ENCODE measurements at places on chromosomes 16 and 17. TPM values are rescaled to one million over a fixed set of nuclear protein-coding genes. Genes with fewer than 3 reads are reported as not detected.

RPRML gene
- not detected for total RNA-seq

TBX4 gene
- total RNA-seq: not detected

ACSM3 gene
- total RNA-seq: not detected

CMTM2 gene
- total RNA-seq: not detected

GRCh38 chr17:55420067-55420775, 1.4 kb downstream of the MMD start:
- H3K36me3 ChIP-seq: no peaks in the 10 kb centered on the region
- peak overlapping the region; percentile 100 for H3K4me3 ChIP-seq
- peak overlapping the region; percentile 71 for H3K27ac ChIP-seq
- no peaks in the 10 kb centered on the region for H3K27me3 ChIP-seq
- DNase-seq: no peak

DNA sequence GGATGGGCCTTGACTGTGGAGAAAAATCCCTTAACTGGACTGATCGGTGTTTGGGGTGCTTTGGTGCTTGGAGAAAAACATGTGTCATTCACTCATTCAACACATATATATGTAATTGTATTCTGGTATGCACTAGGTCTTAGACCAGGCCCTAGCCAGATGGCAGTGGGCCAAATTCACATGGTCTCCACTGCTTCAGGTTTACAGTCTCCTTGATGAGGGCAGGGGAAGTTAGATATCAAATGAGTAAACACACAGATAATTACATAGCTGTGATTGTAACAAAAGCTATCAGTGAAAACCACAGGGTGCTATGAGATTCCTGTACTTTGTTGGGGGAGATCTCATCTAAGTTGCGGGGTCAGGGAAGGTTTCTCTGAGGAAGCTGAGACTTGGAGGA, 78.8 kb downstream of the WWP2 start:
- no peaks in the 10 kb centered on the region for H3K27me3 ChIP-seq
- peak overlapping the region; percentile 78 for H3K27ac ChIP-seq

SULT1A4 gene
- 20.9 TPM for total RNA-seq

WSB1 gene
- total RNA-seq: 176 TPM

DNA sequence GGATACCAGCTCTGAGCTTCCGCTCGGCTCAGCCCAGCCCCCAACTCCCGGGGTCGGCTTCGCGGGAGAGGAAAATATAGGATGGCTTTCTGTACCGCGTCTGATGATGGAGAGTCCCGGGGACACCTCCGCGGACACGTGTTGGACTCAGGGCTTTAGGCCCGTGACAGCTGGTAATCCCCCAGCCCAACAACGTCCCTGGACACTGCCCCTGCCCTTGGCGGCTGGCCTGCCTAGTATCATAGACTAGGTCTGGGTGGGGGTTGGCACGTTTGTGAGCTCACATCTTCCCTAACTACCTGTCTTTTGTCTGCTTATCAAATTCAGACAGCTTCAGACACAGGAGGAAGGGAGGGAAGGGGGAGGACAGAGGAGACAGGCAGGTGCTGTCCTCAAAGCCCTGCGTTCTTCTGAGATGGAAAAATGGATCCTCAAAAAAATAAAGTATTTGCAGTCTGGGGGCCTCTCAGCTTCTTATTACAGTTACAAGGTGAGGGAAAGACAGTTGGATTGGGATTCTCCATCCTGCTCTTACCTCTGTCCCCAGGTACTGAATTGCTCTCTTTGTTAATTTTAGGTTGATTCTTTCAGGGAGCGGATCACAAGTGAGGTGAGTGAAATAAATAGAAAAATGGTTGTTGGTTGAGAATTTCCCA, 698 bp downstream of the PSME3 start:
- peak overlapping the region; percentile 88 for H3K4me3 ChIP-seq
- H3K36me3 ChIP-seq: peaks cover 34% of the 10 kb centered on the region
- peak overlapping the region; percentile 88 for H3K27ac ChIP-seq
- peaks cover 6% of the 10 kb centered on the region for H3K4me1 ChIP-seq
- no peak for DNase-seq

DNA sequence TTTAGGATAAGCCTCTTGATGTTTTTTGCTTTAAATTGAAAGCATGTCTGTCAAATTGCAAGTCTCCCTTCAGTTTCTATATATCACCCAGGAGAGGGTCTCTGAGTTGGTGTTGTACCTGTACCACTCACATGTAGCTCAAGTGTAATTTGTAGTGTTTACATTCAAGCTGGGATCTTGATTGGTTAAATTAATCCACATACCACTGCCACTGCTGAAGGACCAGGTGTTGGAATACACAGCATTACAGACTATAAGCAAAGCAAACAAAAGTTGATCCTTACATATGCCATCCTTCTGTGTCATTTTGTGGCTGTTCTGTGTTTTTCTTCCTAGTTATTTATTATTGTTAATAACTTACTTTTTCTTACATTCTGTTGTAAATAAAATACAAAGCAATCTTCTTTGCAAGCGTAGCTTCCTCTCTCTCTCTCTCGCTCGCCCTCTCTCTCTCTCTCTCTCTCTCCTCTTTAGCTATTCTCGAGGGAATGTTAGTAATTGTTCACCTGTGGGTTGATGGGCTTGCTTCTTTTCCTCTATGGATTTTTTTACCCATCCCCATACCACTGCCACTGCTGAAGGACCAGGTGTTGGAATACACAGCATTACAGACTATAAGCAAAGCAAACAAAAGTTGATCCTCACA, 20.8 kb upstream of the NOL11 start:
- H3K4me3 ChIP-seq: no peak overlapping the region
- H3K4me1 ChIP-seq: no peaks in the 10 kb centered on the region
- no peaks in the 10 kb centered on the region for H3K27me3 ChIP-seq
- no peak for DNase-seq
- H3K36me3 ChIP-seq: no peaks in the 10 kb centered on the region

CMTM1 gene
- not detected for total RNA-seq

DNA sequence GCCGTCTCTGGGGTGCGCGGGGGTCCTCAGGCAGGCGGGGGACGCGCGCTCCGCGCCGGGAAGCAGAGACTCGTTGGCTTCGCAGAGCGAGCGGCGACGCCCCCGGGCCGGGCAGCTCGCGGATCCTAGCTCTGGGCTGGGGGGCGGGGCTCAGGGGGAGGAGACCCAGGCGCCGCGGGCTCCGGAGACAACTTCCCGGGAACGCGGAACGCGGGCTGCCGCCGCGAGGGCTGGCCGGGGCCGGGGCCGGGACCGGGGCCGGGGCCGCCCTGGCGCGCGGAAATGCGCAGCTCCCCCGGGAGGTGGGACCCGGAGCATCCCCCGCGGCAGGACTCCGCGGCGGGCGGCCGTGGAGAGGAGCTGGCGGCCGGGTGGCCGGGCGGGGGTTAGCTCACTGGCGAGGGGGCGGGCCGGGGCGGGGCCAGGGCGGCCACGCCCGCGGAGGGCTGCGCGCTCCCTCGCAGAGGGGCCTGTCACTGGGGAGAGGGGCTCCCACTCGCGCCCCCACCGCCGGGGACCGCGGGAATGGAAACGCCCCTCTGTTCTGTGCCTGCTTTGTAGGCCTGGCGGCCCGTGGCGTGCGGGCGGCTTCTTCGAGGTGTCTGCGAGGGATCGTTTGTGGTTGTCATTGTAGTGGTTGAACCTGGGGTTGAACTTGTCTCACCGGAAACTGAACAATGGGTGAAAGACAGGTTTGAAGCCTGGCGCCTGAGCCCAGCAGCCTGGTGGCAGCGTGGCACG, at the start of gene GAS7:
Gene GAS7, minus strand, starts transcription at position 98 of the 741 bp plus-strand sequence.
- H3K36me3 ChIP-seq: no peaks in the 10 kb centered on the region
- DNase-seq: no peak
- H3K27me3 ChIP-seq: peaks cover 4% of the 10 kb centered on the region
- H3K4me3 ChIP-seq: peak within 1 kb of the TSS; percentile 76

- no peak overlapping the region for H3K27ac ChIP-seq
- DNase-seq: no peak
- H3K36me3 ChIP-seq: no peaks in the 10 kb centered on the region
- H3K4me1 ChIP-seq: no peaks in the 10 kb centered on the region
- no peaks in the 10 kb centered on the region for H3K27me3 ChIP-seq
- no peak overlapping the region for H3K4me3 ChIP-seq
Observed at GRCh38 chr16:13401641-13402040, 500.2 kb downstream of the SHISA9 start.

GRCh38 chr16:3458852-3459361, 15.4 kb downstream of the NAA60 start:
- peaks cover 17% of the 10 kb centered on the region for H3K4me1 ChIP-seq
- H3K4me3 ChIP-seq: peak overlapping the region; percentile 72
- no peaks in the 10 kb centered on the region for H3K27me3 ChIP-seq
- no peaks in the 10 kb centered on the region for H3K36me3 ChIP-seq
- peak; percentile 40 for DNase-seq

DNA sequence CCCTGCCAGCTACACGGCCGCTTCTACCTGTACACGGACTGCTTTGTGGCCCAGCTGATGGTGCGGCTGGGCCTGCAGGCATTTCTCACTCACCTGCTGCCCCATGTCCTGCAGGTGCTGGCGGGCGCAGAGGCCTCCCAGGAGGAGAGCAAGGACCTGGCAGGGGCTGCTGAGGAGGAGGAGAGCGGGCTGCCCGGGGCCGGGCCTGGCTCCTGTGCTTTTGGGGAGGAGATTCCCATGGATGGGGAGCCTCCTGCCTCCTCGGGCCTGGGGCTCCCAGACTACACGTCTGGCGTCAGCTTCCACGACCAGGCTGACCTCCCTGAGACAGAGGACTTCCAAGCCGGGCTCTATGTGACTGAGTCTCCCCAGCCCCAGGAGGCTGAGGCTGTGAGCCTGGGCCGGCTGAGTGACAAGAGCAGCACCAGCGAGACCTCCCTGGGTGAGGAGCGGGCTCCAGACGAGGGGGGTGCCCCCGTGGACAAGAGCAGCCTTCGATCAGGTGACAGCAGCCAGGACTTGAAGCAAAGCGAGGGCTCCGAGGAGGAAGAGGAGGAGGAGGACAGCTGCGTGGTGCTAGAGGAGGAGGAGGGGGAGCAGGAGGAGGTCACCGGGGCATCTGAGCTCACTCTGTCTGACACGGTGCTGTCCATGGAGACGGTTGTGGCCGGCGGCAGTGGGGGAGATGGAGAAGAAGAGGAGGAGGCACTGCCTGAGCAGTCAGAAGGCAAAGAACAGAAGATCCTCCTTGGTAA, 3.5 kb downstream of the WDR81 start:
- peaks cover 8% of the 10 kb centered on the region for H3K4me1 ChIP-seq
- DNase-seq: no peak
- peaks cover 45% of the 10 kb centered on the region for H3K36me3 ChIP-seq
- H3K27ac ChIP-seq: no peak overlapping the region

GRCh38 chr16:84331998-84332780, 36.1 kb upstream of the ATP2C2 start:
- H3K36me3 ChIP-seq: no peaks in the 10 kb centered on the region
- DNase-seq: no peak
- H3K4me3 ChIP-seq: no peak overlapping the region
- H3K4me1 ChIP-seq: no peaks in the 10 kb centered on the region
- H3K27me3 ChIP-seq: no peaks in the 10 kb centered on the region
- no peak overlapping the region for H3K27ac ChIP-seq

DNA sequence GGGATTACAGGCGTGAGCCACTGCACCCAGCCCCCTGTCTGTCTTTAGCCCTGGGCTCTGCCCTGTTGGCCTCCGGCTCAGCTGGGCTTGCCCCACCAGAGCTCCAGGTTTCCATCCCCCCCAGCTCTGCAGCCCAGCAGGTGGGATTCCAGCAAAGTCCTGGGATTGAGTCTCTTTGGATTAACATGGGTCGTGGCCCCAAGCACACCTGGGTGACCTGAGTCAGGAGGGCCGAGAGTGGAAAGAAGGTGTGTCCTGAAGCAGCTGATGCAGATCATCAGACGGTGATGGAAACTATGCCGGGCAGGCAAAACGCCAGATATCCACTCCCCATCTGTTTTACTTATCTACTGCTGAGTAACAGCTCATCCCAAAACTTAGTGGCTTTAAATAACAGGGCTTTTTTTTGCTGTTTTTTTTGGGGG, 72.5 kb downstream of the KNOP1 start:
- no peaks in the 10 kb centered on the region for H3K27me3 ChIP-seq
- peak overlapping the region; percentile 51 for H3K27ac ChIP-seq
- peaks cover 5% of the 10 kb centered on the region for H3K36me3 ChIP-seq
- no peaks in the 10 kb centered on the region for H3K4me1 ChIP-seq
- no peak overlapping the region for H3K4me3 ChIP-seq

- no peak for DNase-seq
- H3K27me3 ChIP-seq: no peaks in the 10 kb centered on the region
- no peak overlapping the region for H3K27ac ChIP-seq
- H3K4me3 ChIP-seq: no peak overlapping the region
Observed at GRCh38 chr17:14805348-14805747, 459.8 kb downstream of the PMP22 start.

DNA sequence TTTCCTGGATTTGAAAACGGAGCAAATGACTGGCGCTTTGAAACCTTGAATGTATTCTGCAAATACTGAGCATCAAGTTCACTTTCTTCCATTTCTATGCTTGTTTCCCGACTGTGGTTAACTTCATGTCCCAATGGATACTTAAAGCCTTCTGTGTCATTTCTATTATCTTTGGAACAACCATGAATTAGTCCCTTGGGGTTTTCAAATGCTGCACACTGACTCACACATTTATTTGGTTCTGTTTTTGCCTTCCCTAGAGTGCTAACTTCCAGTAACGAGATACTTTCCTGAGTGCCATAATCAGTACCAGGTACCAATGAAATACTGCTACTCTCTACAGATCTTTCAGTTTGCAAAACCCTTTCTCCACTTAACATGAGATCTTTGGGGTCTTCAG, 32.3 kb downstream of the BRCA1 start:
- H3K4me1 ChIP-seq: peaks cover 30% of the 10 kb centered on the region
- peak overlapping the region; percentile 57 for H3K27ac ChIP-seq
- no peak for DNase-seq
- H3K36me3 ChIP-seq: no peaks in the 10 kb centered on the region
- no peak overlapping the region for H3K4me3 ChIP-seq

Data from ascending aorta (tissue), 2 donors.